ENCODE measurements at places on chromosomes 4 and X.

DNA sequence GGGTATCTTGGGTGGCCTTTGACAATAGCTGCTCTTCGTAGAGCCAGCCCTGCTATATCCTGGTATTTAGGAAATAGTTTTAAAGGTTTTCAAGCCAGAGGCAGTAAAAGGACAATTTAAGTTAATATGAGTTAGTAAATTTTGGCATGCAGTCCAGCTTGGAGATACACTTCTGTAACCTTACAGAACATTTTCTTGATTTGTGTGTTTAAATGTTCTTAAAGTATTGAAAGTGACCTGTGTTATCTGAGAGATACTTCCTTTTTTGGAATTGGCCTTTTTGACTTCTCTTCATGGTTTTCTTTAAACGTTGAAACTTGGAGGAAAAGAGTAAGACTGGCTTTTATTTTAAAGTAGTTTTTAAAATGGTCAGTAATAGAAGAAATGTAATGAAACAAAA is 25.5 kb downstream of the PDLIM5 start:
- no peak for DNase-seq

DNA sequence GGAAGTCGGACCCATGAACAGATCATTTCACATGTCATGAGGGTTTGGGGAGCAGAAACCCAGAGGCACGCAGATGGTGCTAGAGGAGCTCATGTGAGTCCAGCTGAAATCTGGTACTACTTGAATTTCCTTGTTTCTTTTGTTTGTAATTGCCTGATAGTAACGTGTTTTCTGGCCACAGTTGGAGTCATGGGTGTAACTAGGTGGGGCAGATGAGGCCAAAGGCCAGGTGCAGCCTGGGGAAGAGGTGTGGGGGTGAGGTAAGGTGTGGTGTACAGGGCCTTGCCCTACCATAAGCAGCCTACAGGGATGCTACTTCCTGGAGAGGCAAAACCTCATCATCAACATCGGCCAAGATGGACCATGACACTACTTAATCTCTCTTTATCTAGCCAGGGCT is 271.4 kb downstream of the PTTG2 start:
- no peak for DNase-seq

DNA sequence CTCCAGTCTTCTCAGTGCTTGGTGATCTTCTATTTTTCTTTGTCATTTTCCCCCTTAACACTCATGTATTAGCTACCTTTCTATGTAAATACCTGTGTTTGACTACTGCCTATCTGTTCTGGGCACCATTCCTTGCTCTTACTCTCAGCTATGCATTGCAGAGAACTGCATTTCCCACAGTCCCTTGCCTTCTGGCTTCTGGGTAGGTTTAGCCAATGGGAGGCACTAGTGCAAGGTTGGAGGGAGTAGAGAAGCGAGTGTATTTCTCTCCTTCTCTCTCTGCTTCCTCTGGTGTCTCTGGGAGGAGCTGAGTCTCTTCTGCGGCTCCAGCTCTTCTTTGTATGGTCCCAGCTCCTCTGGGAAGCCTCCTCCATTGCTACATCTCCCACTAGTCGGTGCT is 50.5 kb downstream of the CWH43 start:
- DNase-seq: no peak

GRCh38 chrX:153500676-153501280 is 6.0 kb downstream of the BGN start:
- no peak for DNase-seq

DNA sequence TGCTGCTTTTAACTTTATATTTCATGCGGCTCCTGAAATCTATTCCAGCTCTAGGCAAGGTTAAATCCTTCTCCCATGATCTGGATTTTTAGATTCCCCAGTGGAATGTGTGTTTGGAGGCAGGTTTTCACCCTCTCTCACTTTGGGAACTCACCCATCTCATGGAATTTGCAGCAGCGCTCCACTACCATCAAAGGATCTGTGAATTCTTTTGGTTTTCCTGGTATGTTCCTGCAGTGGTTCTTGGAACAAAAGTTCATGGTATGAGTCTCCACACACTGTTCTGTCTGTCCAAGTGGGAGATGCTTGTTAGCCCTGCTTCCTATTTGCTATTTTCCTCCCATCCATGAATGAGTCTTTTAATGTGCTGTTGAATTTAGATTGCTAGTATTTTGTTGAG is 14.0 kb downstream of the APOOL start:
- no peak for DNase-seq

GRCh38 chrX:109537324-109537665 is 651 bp downstream of the NXT2 start:
- DNase-seq: no peak
